ENCODE measurements at places on chromosomes 3 and 15.

- no peak for DNase-seq
These were observed 430.6 kb downstream of the FOXP1 start for GRCh38 chr3:71152892-71153265.

DNA sequence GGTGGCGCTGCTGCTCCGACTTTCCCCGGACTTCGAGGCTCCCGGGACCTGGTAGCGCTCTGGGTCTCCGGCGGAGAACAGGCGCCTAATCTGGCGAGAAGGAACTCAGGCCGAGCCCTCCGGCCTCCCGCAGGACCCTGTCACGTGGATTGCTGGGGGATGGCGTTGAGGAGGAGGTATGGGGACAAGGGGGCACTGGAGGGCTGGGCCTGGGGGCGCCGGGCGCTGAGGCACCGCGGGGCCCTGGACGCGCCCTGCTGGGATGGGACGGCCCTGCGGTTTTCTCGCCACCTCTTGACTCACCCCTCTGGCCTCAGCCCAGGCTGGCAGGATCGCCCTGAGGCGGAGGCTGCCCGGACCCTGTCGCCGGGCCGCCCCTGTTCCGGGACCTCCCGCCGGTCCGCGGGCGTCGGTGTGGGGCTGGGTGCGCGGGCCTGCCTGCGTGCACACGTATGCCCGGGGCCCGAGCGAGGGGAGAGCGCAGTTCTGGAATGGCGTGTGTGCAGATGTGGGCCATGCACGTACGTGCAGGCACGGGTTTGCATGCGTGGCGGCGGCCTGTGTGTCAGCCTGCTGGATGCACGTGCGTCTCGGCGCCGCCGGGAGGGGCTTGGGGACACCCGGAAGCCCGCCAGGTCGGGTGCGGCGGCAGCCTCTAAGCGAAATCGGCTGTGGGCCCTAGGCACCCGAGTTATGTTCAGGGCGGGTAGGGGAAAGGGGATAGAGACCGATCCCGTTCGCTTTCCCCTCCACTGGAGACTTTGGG, 752 bp downstream of the C15orf39 start:
- peak; percentile 78 for DNase-seq

DNA sequence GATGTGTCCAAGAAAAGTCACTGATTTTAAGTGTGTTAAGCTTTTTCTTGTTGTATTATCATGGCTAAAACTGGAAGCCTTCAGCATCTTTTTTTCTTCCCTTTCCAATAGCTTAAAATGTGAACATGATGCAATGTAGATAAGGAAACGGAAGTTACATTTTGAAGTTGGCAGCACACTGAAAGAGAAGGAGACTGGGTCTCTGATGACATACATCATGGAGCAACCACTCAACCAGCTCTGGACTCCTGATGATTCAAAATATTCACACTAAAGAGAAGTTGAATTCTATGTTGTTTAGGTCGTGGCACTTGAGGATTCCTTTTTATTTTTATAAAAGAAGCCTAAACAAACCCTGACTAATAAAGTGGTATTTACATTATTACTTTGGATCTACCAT, 488.3 kb upstream of the ALCAM start:
- no peak for DNase-seq

DNA sequence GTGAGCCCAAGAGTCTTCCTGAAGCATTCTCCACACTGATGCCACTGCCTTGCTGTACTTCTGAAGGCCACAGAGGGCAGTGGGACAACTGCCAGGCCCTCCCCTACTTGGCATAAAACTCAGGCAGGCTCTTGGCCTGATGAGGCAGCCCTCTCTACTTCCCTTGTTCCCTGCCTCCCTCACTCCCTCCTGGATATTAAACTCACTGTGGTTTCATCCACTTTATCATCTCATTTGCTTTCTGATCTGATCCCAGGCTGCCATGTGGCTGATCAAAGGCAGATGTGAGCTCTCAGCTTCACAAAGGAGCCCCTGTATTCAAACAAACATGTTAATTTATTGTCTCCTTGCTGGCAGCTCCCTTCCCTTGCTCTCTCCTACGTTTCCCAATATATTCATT, 533.5 kb downstream of the IGSF11 start:
- no peak for DNase-seq

- DNase-seq = no peak
These were observed 15.1 kb downstream of the DUSP7 start for GRCh38 chr3:52041118-52041731.

DNA sequence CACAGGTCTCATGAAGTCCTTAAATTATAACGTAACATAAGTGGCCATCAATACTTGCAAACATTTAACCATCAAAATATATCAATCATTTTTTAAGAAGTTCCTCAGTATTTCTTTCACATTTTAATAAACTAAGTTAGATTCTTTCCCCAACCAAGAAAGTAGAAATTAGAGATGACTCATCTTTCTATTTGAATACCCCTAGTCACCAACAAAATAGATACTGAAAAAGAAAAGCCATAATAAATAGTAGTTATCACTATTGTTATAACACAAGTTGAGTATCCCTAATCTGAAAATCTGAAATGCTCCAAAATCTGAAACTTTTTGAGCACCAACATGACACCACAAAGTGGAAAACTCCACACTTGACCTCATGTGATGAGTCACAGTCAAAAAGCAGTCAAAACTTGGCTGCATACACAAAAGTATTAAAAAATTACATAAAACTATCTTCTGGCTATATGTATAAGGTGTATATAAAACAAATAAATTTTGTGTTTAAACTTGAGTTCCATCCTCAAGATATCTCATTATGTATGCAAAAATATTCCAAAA, 3.7 kb downstream of the SHQ1 start:
- no peak for DNase-seq

DNA sequence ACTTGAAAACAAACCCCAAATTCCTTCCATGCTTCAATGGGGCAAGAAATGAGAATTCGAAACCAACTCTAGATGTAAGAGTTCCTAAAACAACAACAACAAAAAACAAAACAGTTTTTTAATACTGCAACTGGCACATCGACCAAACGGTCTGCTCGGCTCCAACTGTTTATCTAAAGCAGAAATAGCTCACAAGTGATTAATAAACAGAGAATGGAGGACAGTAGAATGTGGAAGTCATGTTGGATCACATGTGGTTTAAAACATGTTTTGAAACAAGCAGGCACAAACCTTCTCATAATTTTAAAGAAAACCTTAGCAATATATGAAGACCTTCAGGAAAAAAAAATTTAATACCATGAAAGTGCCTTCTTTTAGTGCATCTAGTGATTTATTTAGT, 55.1 kb downstream of the SETMAR start:
- DNase-seq = no peak

- no peak for DNase-seq
These were observed 177.2 kb downstream of the CBLB start for GRCh38 chr3:105691633-105692032.
